Activated CD4-positive, alpha-beta T cell treated with anti-CD3 and anti-CD28 coated beads, Interleukin-10, Interleukin-2, amounts not matched to agents 100 ng/mL and 50 ng/mL, durations not matched to agents 16 hours and 8 hours (primary cell): ENCODE measurements at places on chromosomes 3 and 15.
A peak's percentile ranks its signal among the peaks of the same experiment; 100 is the strongest.

GRCh38 chr3:124967964-124968363 lies 33.4 kb upstream of the MUC13 start:
- DNase-seq = no peak

DNA sequence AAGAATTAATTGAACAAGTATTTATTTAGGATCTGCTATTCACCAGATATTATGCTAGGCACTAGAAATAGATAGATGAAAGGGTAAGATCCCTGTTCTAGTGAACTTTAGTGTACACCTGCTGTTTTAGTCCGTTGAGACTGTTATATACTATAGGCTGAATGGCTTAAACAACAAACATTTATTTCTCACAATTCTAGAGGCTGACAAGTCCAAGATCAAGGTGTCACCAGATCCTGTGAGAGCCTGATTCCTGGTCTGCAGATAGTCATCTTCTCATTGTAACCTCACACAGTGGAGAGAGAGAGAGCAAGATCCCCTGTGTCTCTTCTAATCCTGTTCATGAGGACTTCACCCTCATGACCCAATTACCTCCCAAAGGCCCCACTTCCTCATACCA lies 281.4 kb upstream of the KCNH8 start:
- DNase-seq = no peak

DNA sequence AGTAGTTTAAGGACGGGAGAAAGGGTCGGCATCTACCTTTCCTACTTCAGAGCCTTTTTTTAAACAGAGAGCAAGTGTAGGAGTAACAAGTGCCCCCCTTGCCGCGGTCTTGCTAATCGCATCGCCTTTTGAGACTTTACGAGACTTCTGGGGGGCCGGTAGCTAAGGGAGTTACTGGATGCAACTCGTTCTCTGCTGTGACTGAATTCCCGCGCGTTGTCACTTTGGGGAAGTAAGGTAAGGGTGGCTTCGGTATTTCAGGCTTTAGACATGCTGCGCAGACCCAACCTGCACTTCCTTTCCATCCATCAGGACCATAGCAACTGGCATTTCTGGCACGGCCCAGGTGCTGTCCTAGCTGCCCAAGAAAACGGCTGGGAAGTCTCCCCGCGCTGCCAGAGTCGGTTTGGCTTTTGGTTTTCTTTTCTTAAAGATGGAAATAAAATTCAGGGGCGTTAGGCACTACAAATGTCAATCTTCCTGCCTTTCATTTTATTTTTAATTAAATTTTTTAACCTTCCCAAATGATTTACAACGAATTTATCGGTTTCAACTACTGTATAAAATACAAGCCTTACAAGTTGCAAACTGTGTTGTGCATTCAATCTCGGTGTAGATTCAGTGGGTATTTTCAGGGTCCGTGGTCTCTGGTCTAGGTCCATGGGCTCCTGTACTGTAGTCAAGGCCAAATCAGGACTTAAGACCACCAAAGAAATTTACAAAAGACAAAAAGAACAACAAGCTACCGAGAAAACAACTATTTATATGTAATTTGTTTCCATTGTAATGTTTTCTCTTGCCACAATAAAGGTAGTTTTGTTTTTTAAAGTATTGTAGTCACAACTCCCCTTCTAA lies 3.5 kb downstream of the MECOM start:
- DNase-seq = no peak

- DNase-seq = no peak
Measured at GRCh38 chr3:194399166-194399565, at the start of gene GP5. Gene GP5 (minus strand): TSS chr3:194399266. CDS start chr3:194398282, 984 bp downstream.

DNA sequence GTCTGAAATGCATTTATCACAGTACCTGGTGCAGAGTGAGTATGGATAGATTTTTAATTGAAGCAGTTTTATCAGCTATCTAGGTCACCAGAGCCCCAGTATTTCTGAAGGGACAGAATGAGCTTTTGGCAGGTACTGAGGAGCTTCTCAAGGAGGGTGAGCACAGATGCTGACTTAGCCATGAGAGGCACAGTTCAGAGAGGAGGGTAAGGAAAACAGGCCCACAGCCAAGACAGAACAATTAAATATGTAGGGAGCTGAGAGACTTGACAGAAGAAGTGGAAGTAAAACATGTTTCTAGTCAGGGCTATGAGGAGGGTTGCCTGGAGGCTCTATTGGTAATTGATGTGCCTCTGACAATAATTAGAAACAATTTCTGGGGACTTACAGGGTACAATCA lies 20.1 kb downstream of the ZNF80 start:
- DNase-seq = no peak

DNA sequence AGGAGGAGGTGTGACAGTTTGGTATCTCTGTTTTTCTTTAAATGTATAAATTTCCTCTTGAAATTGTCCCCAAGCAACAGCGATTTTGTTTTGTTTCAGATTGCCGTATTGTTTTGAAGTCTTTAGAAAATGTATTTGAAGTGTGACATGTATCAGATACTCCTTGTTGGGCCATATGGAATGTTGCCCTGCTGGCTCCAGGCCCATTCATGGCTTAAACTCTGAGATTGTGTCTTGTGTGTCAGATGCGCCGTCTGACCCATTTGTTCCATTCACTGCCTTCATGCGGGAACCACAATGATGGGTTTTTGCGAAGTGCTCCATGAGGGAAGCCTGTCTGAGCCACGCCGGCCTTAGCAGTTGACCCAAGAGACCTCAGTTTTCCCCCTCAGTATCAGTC lies 75.2 kb upstream of the ADAMTSL3 start:
- no peak for DNase-seq

- no peak for DNase-seq
Measured at GRCh38 chr15:52912172-52912571, 122.0 kb upstream of the ONECUT1 start.

DNA sequence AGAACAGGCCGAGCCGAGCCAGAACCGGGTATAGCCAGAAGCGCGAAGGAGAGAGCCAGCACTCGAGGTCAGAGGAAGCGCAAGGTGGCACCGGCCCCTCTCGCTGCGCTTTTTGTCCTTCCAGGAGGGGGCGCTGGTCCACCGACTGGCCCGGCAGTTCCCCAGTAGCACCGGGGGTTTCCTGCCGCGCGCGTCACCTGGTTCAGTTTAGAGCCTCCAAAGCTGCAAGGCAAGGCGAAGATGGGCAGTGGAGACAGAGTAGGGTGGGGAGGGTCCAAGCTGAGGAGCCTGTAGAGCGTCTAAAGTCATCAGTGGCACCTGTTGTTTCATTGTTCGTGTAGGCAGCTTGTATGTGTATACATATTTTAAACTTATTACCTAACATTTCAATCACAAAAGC lies 7.6 kb upstream of the NR2E3 start:
- peak; percentile 53 for DNase-seq

- peak; percentile 75 for DNase-seq
Measured at GRCh38 chr3:169772305-169772896, 795 bp upstream of the MYNN start.

DNA sequence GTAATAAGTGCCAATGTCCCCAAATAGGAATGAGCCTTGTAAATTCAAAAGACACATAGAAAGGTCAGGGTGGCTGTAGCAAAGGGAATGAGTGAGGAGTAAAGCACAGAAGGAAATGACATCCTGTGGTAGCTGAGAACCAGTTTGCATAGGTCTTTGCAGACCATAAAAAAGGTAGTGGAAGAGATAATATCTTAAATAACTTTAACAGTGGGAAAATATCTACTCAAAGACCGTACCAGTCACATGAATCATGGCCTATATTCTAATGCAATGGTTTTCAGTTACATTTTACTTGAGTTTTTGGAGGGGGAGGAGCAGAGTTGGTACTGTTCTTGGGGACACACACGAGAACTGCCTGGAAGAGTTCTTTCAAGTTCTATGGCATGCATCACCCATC lies 297.3 kb upstream of the ADAMTS9 start:
- no peak for DNase-seq

GRCh38 chr3:132008837-132009236 lies 26.0 kb downstream of the CPNE4 start:
- no peak for DNase-seq
